ENCODE measurements at places on chromosomes 6 and 20.

DNA sequence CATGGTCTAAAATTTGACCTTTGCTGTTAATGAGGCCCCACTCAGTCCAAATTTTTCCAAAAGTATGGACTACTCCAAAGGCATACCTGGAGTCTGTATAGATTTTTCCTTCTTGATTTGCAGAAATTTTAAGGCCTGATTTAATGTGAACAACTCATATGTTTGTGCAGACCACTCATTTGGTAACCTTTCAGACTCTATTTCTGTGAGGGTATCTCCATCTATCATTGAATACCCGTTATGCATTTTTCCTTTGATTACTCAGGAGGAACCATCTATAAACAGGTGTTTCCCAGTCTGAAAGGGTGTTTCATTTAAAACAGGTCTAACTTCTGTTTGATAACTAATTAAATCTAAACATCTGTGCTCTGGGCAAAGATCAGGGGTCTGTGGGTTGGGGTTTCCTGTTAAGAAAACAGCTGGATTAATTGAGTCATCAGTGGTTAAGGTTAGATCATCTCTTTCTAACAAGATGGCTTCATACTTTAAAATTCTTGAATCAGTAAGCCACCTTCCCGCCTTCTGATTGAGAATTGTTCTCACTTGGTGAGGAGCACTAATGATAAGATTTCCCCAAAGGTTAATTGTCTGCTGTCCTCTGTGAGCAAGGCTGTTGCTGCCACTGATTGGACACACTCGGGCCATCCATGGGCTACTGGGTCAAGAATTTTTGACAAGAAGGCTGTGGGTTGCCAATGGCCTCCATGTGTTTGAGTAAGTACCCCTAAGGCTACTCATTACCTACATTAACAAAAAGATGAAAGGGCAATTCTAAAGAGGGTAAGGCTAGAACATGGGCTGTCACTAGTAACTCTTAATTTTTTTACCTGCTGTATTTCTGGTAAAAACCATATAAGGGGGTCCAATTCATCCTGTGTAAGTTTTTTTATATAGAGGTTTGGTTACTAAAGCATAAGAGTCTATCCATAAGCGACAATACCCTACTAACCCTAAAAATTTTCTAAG, 24.1 kb downstream of the HLA-B start:
- no peak for DNase-seq

DNA sequence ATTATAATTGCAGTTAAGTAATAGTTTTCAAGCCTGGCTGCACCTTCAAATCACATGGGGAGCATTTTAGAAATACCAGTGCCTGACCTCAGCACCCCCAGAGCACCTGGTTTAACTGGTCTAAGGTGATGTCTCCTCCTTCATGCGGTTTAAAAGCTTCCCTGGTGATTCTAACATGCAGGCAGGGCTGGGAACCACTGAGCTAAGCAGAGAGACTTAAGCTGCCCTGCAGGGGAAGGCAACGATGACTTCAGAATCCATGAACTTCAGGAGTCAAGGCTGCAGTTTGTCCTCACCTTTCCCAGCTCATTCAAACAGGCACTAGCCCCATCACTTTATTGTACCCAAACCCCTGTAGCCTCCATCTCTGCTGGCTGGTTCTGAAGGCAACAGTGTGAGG, 6.1 kb upstream of the DTNBP1 start:
- DNase-seq = no peak

DNA sequence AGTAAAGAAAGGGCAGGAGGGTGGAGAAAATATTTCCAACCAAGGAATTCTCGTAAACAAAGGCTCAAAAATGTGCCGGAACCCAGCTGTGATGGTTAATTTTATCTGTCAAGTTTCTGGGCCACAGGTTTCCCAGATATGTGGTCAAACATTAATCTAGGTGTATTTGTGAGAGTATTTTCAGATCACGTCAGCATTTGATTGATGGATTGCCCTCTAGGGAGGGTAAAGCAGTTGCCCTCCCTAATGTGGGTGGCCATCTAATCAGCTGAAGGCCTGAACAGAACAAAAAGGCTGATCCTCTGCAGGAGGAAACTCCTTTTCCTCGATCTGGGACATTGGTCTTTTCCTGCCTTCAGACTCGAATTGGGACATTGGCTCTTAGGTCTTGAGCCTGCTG, 298.7 kb upstream of the TCF21 start:
- DNase-seq = no peak

DNA sequence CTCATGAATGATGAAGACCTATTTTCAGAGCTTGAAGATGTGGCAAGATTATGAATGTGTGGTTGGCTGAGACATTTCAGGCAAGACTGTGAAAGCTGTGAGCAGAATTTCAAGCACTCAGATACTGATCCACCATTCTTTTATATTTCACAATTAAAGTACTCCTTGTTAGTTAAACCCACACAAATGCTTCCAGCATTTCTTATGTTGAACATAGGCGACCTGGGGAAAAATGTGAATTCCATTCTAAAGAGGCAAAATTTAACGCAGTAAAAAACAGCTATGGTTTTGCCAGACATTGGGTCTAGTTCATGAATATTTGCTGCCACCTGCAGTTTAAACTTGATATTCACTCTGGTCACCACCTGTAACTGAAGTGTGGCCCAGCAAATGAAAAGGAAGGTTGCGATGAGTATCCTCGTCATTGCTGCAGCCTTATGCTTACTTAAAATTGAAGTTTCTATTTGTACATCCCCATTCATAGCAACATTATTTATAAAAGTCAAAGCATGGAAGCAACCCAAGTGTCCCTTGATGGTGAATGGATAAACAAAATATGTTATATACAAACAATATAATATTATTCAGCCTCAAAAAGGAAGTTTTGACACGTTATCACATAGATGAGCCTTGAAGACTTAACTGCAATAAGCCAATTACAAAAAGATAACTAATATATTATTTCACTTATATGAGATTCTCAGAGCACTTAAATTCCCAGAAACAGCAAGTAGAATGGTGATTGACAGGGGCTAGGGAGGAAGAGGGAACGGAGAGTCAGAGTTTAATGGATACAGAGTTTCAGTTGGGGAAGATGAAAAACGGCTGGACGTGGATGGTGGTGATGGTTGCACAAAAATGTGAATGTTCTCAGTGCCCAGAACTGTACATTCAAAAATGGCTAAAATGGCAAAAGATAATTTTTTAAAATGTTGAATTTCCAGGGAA, 32.4 kb upstream of the FAM184A start:
- DNase-seq = no peak

- no peak for DNase-seq
Measured at GRCh38 chr6:33683576-33684427, 27.7 kb downstream of the UQCC2 start.

- DNase-seq = no peak
Measured at GRCh38 chr6:145349950-145350510, 385.3 kb downstream of the EPM2A start.

- no peak for DNase-seq
Measured at GRCh38 chr6:12009876-12010634, 2.1 kb upstream of the HIVEP1 start.

DNA sequence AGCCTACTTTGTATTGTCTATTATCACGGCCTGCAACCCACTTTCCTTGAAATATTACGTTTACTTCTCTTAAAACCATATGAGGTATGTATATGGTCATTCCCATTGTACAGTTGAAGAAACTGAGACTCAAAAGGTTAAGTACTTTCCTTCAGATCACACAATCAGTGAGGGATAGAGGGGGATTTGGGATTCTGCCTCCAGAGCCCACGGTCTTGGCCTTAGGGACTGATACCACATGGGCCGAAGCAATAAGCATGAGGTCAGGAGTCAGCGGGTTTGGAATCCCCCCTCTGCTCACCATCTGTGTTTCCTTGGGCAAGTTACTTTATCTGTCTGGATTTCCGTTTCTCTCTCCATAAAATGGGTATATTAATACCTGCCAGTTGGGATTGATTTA, 19.4 kb upstream of the EPB41L1 start:
- DNase-seq = no peak

- no peak for DNase-seq
Measured at GRCh38 chr20:47290008-47290407, 66.5 kb downstream of the ZMYND8 start.

DNA sequence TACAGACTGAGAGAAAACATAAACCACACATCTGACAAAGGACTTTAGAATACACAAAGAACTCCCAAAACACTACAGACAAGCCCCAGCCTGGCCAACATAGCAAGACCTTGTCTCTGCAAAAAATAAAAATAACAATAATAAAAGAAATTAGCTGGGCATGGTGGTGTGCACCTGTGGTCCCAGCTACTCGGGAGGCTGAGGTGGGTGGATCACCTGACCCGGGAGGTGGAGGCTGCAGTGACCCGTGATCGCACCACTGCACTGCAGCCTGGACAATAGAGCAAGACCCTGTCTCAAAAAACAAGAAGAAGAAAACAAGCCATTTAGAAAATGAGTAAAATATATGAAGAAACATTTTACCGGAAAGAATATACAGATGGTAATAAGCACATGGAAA, 13.1 kb downstream of the SDCBP2 start:
- DNase-seq = no peak

DNA sequence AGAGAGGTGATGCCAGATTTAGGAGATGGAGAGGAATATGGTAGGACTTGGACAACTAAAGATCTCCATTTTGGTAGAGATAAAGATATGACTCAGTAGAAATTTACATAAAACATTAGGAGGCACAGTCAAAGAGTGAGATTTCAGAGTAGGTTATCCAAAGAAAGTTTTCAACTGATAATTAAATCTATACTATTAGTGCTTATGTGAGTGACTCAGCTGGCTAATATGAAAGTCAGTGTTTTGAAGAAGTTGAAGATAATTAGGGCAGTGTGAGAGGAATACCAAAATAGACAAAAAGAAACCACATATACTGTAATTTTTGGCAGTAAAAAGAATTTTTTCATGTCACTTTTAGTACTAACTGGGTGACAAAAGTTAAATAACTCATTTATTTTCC, 712.8 kb upstream of the HS3ST5 start:
- no peak for DNase-seq

DNA sequence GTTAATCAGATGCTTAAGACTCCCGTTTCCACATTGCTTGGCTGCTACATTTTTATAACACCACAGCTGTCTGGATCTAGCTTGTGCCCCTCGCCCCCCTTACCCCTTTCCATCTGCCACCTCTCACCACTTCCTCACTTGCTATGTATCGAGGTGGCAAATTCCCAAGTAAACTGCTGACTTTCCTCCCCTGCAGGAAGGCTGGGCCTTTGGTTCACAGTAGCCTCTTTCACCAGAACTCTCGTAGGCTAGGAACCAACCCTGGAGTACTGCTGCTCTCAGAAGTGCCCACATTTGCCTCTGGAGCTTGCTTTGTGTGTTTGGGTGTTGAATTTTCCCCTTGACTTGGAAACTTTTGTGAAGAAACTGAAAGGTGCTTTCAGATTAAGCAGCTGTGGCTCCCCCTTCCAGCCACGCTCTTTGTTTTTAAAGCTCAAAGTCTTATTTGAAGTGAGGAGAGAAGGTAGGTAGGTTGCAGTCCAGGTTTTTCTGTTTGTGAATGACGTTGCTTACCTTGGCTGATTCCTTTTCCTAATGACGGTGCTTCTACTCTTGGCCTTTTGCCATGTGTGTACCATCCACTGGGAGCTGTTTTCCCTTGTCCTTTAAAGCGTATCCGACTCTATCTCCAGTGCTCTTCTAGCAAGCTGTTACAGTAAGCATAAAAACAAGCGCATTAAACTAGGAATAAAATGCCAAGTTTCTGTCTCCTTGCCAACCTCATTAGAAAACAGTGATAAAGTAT, 90.4 kb downstream of the CARMIL1 start:
- no peak for DNase-seq

DNA sequence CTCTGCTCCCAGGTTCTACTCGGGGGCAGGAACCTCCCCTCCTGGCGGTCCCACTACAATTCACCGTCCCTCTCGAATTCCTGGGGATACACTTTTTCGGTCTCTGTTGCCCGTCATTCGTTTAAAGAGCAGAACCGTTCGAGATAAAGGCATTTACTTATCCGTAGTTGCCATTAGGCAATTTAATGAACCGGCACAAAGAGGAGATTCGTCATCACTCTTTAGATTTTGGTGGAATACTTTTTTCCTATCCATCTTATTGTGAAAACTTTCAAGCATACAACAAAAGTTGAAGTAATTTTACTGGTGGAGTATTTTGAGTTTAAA, 1.2 kb upstream of the CD24 start:
- no peak for DNase-seq

DNA sequence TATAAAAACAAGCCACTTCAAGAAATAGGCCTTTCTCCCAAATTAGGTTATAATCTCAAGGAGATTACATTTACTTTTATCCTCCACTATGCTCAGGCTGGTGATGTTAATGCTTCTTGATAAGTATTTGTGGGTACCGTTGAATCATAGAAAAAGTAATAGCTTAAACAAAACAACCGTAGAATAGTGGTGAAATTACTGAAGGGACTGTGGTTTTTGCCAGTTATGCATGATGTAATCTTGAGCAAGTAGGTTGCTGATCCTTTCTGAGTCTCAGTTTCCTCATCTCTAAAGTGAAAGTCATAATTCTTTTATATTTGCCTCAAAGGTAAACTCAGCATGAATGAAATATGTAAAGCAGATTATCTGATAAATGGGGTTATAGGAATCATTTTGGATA, 187.3 kb upstream of the JAG1 start:
- DNase-seq = no peak

DNA sequence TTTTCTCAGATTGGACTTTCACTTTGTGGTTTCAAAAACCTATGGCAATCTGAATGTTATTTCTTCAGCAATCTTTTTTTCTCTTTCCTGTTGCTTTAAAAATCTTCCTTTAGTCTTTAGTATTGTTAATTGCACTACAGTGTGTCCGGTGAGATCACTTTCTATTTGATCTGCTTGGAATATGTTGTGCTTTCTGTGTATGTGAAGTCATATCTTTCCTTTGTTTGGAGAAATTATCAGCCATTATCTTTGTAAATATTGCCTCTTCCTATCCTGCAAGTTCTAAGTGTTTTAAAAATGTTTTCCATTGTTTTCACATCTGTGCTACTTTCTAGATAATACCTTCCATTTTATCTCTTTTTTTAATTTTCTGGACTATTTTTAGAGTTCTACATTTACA, 171.4 kb upstream of the PRSS16 start:
- no peak for DNase-seq

DNA sequence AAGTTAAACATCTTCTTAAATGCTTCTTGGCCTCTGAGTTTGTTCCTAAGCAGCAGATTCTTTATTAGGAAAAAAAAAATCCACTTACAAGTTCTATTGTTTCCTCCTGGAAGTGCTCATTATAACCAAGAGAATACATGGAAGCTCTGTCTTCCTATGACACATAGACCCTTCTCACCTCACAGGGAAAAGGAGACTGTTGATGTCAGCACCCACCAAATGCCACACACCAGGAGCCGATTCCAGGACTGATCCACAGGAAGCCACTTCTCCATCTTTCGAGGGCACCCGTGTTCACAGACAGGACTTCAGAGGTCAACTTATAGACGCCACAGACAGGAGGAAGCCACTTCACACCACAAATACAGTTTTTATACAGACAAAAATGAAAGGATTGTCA, 13.4 kb upstream of the BNIP5 start:
- no peak for DNase-seq

GRCh38 chr6:142474531-142475289, 172.9 kb downstream of the ADGRG6 start:
- DNase-seq = no peak

Data from stimulated activated CD8-positive, alpha-beta memory T cell treated with anti-CD3 and anti-CD28 coated beads, Interleukin-4, amount 100 ng/mL, for 1 hour (primary cell).